ENCODE measurements at places on chromosomes 12 and 14.

DNA sequence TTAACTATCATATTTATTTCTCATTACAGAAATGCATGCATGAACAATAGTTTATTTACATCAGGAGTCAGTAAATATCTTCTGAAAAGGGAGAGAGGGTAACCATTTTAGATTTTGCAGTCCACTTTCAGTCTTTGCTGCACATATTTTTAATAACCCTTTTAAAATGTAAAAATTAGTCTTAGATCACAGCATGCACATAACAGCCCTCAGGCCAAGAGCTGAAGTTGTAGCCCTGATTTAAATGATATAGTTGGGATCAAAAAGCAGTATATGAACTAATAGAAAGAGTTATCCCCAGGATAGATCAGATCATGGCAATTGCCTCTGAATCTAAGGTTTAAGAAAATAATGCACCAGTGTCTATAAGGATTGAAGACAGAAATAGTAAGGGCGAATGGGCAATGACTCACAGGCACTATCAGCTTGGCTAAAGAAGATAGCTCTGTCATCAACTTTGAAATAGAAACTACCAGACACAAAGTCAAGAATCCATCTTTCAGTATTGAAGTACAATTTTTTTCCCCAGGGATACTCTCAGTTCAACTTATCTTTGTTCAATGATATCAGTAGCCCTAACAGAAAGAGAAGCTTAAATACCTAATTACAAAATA is 13.1 kb upstream of the CLEC7A start:
- DNase-seq = no peak

GRCh38 chr12:56935157-56935556 is 949 bp upstream of the SDR9C7 start:
- no peak for DNase-seq

DNA sequence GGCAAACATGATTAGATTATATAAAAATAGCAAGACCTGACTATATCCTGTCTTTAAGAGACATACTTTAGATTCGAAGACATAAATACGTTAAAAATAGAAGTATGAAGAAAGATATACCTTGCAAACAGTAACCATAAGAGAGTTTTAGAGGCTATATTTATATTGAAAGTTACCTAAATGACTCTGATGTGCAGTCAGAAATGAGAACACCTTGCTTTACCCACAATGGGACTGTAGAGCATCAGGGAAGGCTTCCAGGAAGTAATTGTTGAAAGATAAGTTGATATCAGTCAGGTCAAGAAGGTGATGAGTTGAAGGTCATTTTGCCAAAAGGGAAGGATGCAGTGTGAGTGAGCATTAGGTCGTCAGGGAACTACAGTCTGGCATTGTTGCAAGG is 110.2 kb downstream of the NEDD1 start:
- no peak for DNase-seq

DNA sequence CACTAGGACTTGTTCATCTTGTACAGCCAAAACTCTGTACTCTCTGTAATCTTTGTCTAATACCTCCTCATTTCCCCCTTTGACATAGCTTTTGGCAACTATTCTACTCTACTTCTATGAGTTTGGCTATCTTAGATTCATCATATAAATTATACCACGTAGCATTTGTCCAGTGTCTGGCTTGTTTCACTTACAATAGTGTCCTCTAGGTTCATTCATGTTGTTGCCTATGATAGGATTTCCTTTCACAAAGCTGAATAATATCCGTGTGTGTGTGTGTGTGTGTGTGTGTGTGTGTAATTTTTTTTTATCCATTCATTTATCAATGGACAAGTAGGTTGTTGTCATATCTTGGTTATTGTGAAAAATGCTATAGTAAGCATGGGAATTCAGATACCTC is 209.5 kb downstream of the KCNC2 start:
- DNase-seq = no peak

DNA sequence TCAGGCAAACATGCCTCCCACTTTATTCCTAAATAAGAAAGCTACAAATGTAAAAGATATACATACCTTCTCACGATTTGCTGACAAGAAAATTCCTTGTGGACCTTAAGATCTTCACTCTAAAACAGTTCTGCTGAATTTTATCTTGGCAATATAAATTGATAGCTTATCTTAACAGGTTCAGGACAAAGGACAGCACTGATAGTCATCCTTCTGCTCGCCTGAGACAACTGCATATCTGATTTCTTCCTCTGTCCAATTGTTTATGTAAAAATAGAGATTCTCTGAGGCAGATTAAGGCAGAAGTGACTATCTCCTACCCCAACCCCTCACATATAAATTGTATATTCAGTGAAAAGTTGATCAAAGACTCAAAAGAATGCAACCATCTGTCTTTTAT is 44.9 kb downstream of the CAPZA3 start:
- no peak for DNase-seq

- no peak for DNase-seq
Measured at GRCh38 chr14:65208548-65208947, 106.2 kb upstream of the MAX start.

- DNase-seq = no peak
Measured at GRCh38 chr12:54374562-54375258, 9.8 kb downstream of the ZNF385A start.

DNA sequence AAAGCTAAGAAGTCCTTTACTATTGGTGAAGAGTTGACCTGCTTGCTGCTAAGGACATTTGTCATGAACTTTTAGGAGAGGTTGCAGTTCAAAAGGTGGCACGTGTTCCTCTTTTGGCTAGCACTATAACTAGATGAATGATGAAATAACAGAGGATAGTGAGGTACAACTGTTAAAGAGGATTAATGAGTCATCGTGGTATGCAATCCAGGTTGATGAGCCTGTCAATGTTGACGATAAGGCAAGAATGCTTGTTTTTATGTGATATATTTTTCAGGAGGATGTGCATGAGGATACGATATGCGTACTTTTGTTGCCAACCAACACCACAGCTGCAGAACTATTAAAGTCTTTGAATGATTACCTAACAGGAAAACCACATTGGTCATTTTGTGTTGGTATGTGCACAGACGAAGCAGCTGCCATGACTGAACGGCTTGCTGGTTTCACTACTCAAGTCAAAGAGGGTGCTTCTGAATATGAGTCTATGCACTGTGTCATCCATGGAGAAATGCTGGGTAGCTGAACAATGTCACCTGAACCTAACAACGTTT is 10.6 kb downstream of the CEP128 start:
- DNase-seq = no peak

DNA sequence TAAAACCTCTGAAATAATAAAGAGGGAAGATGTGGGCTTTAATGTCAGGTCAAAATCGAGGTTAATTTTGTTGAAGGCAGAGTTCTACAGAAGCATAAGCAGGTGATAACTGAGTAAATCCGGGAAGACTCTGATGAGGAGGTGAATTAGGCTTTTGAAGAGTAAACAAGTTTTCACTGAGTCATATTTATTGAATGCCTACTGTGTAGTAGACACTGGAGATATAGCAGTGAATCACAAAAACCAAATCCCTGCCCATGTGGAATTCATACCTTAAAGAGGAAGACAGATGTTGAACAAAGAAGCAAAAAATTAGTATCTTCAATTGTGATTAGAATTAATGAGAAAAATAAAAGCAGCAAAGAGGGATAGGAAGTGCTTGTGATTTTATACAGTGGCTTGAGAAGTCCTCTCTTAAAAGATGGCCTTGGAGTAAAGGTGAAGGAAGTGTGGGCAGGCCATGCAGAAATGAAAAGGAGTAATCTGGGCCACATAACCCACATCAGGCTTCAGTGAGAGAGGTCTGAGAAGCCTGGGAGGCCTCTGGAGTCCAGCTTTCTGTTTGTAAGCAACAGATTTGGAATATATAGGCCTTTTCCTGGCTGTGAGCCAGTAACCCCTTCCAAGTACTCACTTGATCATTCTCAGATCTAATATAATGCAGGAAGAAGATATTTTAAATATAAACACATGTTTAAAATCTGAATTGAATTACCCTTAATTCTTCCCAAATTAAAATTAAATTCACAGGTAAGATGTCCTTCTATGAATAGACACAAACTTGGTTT is 46.7 kb downstream of the BHLHE41 start:
- no peak for DNase-seq

DNA sequence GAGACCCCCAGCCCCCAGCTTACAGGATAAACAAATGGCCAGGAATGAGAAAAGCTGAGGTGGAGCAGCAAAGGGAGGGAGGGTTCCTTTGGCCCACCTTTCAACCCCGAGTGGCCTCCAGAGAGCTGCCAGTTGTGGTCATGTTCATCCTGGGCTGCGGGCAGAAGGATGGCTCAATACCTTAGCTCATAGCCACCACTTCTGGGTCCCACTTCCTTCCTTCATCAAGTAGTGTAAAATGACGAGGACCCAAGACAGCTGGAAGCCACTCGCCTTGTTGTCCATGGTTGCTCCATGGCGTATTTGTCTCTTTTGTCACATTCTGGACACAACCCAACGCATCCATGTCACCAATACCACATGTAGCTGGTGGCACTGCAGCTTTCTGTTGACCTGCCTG is 24.2 kb downstream of the CRACR2A start:
- DNase-seq = no peak

- no peak for DNase-seq
Measured at GRCh38 chr12:22437031-22437806, 102.7 kb upstream of the ST8SIA1 start.

GRCh38 chr14:69475194-69475818 is 9.2 kb upstream of the PLEKHD1 start:
- DNase-seq = no peak

DNA sequence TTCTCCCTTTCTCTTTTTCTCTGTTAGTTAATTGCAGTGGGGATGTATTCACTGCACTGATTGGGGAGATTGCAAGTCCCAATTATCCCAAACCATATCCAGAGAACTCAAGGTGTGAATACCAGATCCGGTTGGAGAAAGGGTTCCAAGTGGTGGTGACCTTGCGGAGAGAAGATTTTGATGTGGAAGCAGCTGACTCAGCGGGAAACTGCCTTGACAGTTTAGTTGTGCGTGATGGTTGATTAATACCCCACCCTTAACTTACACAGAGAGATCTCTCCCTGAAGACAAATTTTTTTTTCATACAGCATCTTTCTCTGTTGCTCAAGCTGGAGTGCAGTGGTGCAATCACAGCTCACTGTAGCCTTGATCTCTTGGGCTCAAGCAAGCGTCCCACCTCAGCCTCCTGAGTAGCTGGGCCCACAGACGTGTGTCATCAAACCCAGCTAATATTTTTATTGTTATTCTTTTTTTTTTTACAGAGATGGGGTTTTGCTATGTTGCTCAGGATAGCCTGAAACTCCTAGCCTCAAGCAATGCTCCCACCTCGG is 4.6 kb downstream of the C1S start:
- DNase-seq = no peak

GRCh38 chr12:65892841-65893251 is 68.6 kb downstream of the HMGA2 start:
- DNase-seq = no peak

GRCh38 chr12:64806593-64807460 is 17.6 kb upstream of the TBC1D30 start:
- DNase-seq = no peak

GRCh38 chr14:72753879-72754400 is 140.0 kb downstream of the DPF3 start:
- DNase-seq = no peak
